IPS-NIHi11 (cell line): ENCODE measurements at places on chromosomes 4 and X.

DNA sequence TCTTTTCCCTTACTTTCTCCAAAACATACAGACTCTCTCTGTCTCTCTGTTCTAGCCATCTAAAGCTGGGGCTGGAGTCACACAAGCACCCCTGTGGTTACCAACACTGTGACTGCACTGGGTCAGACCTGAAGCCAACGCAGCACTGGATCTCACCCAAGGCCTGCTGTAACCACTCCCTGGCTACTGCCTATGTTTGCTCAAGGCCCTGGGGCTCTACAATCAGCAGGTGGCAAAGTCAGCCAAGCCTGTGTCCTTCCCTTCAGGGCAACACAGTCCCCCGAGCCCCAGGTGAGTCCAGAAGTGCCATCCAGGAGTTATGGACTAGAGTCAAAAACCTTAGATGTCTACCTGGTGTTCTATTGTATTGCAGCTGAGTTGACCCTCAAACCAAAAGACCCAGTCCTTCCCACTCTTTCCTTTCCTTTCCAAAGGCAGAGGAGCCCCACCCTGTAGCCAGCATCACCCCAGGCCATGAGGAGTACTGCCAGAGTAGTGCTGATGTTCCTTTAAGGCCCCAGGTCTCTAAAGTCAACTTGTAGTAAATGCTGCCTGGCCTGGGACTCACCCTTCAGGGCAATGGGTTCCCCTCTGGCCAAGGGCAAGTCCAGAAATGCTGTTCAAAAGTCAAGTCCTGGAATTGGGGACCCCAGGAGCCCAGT is 58.8 kb upstream of the RAP2C start:
- DNase-seq = no peak

GRCh38 chr4:133694416-133694815 is 507.2 kb downstream of the PABPC4L start:
- no peak for DNase-seq

GRCh38 chr4:159142681-159143384 is 40.0 kb downstream of the RAPGEF2 start:
- DNase-seq = no peak

DNA sequence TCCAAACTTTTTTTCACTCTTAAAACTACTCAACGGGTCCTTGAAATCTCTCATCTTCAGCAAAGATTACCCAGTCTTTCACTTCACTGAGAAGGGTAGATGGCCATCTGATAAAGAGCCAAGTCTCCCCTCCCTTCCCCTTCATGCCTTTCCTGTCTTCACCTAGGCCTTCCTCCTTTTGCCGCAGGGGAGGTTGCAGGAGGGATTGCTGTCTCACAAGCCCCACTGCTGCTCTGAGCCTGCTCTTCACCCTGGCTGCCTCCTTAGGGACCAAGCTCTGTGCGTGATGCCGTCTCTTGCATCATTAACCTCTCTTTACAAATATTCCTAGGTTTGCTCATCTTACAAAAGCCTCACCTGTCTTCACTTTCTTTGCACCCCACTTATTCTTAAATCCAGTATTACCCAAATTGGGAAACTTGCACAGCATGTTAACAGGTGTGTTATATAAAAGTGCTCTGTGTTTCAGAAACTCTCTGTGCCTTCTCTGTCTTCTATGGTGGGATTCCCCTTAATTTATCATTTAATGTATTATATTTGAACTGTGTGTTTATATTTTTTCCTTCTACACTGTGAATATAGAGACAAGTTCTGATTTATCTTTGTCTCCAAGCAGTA is 3.8 kb downstream of the ZFX start:
- no peak for DNase-seq

- no peak for DNase-seq
Measured at GRCh38 chr4:37885496-37885895, 5.4 kb upstream of the TBC1D1 start.

DNA sequence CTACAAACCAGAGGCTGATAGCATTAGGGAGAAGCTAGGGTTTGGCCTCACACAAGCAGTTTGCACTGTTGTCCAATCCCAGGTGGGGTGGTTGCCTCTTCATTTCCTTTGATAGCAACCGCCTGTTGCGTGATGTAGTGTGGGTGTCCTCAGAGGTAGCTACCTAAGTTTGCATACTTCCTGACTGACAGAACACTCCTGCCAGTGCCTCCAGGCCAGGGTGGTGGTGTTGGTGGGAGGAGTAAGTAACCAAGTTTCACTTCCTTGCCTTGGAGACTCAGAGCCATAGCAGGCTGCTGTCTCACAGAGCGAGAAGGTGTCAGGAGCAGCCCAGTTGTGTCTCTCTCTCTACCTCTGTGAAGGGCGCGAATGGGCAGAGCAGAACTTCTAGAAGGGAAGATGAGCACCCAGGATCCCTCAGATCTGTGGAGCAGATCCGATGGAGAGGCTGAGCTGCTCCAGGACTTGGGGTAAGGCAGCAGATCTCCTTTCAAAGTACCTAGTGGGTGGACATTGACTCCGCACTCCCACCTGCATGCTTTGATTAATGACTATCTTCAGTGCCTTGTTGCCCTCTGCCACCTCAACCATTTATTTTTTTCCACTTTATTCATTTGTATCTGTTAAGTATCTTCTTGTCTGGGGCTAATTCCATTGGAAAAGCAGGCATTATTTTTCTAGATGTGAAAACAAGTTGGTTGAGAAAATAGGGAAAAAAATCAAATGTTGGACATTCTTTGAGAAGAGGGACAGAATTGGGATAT is at the start of gene DAPP1:
Gene DAPP1 (plus strand): TSS at position 283 of the 764 bp plus-strand sequence. CDS start 87 bp downstream, at position 370.
- no peak for DNase-seq

- no peak for DNase-seq
Measured at GRCh38 chrX:68480969-68481368, 17.9 kb upstream of the YIPF6 start.

DNA sequence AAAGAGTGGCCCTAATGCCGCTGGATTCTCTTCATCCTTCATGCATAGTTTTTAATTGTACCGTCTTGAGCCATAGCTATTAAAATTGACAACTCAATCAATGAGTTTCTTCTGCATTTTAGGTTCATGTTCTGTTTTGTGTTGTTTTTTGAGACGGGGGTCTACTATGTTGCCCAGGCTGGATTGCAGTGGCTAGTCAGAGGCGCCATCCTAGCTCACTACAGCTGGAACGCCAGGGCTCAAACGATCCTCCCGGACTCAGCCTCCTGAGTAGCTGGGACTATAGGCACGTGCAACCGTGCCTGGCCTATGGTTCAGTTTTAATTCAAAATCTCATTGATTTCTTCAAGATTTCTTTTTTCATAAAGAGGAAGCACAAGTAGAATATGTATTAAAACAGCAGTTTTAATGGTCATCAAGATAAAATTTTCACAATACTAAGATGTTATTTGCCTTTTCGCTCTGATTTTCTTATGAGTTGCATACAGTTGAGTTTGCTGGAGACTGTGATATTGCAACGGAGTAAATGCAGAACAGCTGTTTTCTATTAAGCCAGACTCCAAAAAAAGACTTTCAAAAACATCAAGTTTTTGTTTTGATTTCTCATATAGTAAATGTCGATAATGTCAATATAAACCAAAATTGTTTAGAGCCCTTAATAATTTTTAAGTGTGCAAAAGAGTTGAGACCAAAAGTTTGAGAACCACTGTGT is 1.1 kb upstream of the STX18 start:
- DNase-seq = no peak

- DNase-seq = no peak
Measured at GRCh38 chrX:151852294-151852693, 60.4 kb upstream of the MAGEA4 start.

DNA sequence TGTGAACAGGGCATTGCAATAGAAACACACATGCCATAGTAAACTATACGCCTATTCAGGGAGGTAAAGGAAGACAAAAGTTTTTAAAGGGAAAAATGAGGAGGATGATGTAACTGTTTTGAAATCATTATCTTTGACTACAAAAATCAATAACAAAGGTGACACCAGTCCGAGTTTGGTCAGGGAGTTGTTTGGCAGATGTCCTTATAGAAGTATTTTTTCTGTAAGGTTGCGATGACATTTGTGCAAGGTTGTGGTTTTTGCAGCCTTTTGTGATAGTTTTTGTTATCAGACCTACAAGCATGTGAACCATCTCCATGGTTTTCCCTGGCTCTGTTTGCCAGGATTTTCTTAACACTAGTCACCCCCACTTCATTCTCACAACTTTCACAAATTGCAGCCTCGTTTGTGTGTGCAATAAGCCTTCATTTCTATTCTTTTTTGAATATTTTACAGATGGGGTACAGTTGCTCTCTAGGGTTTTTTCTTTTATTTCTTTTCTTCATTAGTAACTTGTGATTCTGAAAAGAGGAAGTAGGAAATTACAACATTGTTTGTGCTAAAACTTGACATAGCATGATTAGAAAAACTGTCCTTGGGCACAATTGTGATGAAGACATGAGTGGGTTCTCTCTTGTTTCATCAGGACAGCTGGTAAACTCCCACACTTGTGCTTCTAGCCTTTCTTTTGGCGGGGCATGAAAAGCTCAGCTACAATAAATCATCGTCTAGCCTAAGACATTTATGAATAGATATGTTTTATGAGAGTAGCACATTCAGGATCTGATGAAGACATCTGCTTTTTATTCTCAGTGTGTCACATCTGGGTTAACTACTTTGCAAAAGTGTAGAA is 60.2 kb upstream of the PNPLA4 start:
- no peak for DNase-seq

GRCh38 chr4:10690185-10690907 is 5.8 kb upstream of the CLNK start:
- no peak for DNase-seq

DNA sequence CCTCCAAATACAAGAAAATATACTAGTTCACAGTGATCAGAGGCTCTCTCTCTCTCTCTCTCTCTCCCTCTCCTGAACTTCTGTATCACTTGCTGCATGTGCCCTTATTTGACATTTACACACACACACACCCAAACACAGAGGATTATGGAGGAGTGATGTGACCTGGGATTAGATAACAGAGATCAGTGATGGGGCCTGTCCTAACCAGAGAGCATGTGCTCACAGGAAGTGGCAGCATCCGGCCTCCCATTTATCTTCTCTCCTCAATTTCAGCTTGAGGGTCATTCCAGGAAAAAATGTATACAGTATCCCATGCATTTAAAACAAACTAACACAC is 143.0 kb downstream of the TSPAN5 start:
- no peak for DNase-seq

- no peak for DNase-seq
Measured at GRCh38 chr4:20895208-20895607, 194.9 kb downstream of the PACRGL start.

DNA sequence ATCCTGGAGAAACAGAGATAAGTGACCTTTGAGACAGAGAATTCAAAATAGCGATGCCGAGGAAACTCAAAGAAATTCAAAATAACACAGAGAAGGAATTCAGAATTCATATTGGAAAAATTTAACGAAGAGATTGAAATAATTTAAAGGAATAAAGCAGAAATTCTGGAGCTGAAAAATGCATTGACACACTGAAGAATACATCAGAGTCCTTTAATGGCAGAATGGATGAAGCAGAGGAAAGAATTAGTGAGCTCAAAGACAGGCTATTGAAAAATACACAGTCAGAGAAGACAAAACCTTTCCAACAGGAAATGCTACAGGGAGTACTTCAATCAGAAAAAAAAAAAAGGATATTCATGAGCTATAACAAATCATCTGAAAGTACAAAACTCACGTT is 185.8 kb downstream of the PARM1 start:
- no peak for DNase-seq

DNA sequence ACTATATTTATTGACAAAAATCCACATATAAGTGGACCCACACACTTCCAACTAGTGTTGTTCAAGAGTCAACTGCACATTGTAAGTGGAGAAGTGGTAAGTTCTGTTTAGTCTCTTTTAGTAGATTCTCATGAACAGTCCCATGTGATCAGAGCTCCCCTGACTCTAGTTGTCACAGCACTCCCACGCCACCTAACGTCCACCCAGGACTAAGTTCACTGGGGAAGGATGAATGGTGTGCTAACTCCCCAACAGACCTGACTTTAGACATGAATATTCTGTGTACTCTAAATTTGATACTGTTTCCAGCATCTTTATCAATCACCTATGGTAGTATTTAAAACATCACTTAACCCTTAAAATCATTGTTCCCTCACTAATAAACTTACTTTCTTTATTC is 59.8 kb downstream of the PACRGL start:
- DNase-seq = peak; percentile 11

- no peak for DNase-seq
Measured at GRCh38 chr4:94420356-94420755, 31.4 kb upstream of the PDLIM5 start.

DNA sequence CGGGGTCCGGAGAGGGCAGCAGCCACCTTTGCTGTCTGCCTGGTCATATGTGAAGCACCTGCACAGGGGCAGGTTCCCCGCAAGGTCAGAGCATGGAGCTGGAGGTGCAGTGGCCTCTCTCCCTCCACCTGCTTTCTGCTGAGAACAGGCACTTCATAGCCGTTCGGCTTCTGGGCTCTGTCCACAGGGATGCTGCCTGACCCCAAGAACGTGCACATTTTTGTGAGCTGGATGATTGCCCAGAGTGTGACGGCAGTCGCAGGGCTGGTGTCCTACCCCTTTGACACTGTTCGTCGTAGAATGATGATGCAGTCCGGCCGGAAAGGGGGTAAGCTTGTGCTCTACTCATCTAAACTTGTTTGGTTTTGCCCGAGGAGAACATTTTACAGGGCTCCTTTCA is 2.5 kb downstream of the SLC25A4 start:
- no peak for DNase-seq

- no peak for DNase-seq
Measured at GRCh38 chrX:19883878-19884277, 3.5 kb downstream of the SH3KBP1 start.

GRCh38 chr4:110484029-110484428 is 8.1 kb downstream of the ENPEP start:
- DNase-seq = no peak

GRCh38 chr4:121146530-121146929 is 17.6 kb downstream of the TNIP3 start:
- DNase-seq = no peak

DNA sequence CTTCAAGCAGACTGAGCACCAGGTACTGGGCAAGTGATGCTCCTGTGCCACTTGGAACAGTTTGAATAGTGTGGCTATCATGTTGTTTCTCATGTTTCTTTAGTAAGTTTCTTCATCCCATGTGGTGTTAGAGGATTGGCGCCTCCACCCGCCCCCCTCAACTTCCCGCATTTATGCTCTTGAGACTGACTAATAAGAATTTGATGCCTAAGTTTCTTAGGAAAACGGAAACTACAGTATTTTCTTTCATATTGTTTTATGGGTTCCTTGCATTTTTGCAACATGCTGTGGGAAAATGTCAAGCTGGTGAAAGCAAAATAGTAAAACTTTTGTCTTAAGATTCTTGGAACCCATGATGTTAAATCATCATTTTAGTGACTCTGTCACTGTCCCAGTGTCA is 101.2 kb upstream of the SLC4A4 start:
- no peak for DNase-seq

- no peak for DNase-seq
Measured at GRCh38 chr4:140103676-140104075, 50.3 kb downstream of the MAML3 start.

DNA sequence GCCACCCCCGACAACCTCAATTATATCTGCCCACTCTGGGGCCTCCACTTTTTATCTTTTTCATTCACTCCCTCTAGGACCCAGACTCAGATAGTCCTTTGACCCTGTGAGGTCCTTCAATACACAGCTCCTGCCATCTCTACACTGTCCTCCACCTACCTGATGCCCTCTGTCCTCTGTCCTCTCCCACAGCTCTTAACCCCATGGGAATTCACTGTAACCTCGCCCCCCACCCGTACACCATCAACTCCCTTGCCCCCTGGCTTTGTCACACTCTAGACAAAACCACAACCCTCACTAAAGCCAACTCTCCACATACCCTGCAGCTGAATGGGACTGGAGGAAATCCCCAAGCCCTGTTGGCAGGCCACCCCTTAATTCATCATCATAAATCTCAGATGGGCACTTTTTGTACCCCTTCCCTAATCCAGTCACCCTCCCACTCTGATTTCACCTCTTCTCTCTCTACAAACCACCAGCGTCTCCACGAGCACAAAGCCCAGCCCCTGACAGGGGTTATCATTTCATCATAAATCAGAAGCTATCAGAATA is 52.3 kb upstream of the ENPP6 start:
- DNase-seq = no peak
